ENCODE measurements at places on chromosomes 13 and 19.

- no peak for DNase-seq
Measured at GRCh38 chr19:56601375-56601774, 6.3 kb downstream of the ZNF71 start.

DNA sequence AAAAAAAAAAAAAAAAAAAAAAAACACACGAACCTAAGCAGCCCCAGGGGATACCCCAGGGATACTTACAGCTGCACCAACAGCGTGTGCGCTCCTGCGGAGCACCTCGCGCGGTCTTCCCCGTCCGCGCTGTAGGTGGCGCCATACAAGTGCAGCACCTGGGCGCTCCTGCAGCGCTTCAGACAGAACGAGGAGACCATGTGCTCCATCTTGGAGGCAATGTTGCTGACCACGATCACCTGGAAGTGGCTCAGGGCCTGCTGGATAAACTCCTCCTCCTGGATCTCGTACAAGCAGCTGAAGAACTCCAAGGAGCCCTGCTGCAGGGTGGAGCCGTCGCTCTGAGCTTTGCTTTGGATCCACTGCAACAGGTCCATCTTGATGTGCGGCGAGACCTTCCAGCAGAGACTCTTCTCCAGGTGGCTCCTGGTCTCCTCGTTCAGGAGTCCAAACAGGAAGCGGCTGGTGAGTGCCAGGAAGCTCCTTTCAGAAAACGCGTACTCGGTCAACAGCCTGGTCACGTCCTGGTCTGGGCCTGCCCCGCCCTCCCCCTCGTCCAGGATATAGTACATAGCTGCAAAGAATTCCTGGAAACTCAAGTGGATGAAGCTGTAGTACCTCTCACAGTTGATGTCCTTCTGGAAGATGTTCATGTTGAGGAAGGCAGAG, 14.5 kb downstream of the NLRP12 start:
- no peak for DNase-seq

DNA sequence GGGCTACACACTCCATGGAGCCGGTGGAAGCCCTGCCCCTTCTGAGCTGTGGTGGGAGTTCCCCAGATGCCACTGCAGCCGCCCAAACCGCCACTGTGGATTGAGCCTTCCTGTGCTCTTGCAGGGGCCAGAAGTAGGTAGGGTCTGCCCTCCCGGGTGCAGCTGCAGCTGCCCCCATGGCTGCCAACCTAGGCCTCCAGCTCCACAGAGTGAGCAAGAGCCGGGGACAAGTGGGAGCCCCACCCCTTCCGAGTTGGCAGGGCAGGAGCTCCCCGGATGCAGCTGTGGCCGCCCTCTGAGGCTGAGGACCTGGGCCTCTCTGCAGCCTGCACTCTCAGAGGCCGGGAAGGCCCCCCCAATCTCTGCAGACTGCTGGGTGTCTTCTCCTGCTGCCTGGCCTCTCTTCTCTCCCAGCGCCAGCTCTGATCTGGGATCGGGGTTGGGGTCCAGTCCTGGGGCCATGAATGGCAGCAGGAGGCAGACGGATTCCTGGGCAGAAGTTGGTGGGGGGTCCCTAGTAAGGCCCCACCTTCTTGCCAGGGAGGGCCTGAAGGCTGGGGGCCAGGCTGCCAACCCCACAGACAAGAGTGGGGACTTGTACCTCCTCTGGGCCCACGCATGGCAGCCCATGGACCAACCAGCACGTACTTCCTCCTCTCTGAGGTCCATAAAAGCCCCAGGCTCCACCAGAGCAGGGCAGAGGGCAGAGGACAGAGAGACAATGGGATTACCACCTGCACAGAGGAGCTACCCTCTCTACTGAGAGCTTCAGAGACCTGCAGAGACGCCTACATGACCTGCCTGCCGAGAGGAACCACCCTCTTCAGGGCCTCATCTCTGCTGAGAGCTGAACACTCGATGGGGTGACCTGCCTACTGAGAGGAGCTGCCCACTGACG, 28.9 kb downstream of the AP2S1 start:
- peak; percentile 53 for DNase-seq

GRCh38 chr13:43776501-43777079, 10.2 kb downstream of the ENOX1 start:
- DNase-seq: no peak

GRCh38 chr19:41682437-41682836, 5.6 kb downstream of the CEACAM7 start:
- DNase-seq: no peak

GRCh38 chr19:14361824-14362223, 19.4 kb upstream of the ADGRE5 start:
- peak; percentile 73 for DNase-seq

DNA sequence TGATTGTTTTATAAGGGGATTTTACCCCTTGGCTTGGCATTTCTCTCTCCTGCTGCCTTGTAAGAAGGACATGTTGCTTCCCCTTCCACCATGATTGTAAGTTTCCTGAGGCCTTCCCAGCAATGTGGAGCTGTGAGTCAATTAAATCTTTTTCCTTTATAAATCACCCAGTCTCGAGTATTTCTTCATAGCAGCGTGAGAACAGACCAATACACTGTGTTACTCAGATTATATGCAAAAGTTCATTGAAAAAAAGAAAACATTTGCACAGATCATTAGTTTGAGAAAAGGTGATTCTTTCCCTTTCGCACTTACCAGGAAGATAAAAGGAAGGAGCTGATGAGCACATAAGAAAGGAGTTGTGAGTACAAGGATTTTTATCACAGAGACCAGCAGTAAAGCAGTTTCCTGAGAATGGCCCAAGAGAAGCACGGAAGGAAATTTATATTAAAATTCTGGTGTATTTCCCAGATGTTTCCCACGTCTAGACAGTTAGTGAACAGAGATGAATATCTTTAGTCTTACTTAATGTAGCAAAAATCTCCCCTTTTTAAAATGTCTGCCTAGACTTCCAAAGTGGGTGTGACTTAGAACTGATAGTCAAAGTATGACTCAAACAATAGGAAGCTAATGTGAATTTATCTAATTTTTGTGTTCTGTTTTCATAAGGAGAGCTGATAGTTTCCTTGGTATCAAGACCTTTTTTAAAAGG, 431.8 kb upstream of the SGCG start:
- no peak for DNase-seq

- DNase-seq: no peak
Measured at GRCh38 chr13:44188257-44188656, 185.4 kb upstream of the SERP2 start.

- no peak for DNase-seq
Measured at GRCh38 chr13:41597348-41598041, 140.1 kb downstream of the RGCC start.

- DNase-seq: no peak
Measured at GRCh38 chr19:35332817-35333216, 3.8 kb downstream of the CD22 start.

DNA sequence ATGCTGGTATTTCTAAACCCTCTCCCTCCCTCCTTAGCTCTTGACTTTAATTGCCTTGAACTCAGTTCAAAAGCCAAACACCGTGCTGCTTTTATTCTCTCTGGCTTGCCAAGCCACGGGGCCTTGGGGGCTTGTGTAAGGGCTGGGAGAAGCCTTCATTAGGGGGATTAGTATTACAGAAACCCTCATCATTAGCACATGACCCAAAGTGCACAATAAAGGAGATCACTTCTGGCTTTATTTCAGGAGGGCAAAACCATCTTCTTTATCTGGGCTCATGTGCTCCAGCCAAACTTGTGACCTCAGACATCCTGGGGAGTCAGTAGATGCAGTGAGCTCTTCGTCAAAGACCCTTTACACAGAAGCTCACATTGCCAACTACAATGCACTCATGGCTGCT, at the start of gene DCT:
DCT (minus strand) TSS at position 67 of the 400 bp plus-strand sequence. CDS start 427 bp downstream, outside the sequence.
- DNase-seq: no peak

DNA sequence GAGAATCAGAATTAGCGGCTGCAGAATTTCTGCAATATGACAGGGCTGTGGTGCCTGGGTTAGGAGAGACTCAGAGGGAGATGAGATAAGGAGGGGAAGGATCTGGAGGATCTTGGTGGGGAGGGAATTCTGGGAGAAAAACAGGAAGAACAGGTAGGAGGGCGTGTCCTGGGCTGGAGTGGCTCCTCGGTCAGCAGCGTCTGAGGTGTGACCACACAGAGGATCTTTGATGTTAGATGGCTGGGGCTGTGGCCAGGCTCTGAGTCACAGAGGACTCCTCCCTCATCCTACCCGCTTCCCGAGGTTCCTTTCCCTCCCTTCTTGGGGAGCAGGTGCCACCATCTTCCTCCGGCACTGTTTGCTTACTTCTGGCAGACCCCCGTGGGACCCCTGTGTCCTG, 6.4 kb upstream of the KLK6 start:
- no peak for DNase-seq

DNA sequence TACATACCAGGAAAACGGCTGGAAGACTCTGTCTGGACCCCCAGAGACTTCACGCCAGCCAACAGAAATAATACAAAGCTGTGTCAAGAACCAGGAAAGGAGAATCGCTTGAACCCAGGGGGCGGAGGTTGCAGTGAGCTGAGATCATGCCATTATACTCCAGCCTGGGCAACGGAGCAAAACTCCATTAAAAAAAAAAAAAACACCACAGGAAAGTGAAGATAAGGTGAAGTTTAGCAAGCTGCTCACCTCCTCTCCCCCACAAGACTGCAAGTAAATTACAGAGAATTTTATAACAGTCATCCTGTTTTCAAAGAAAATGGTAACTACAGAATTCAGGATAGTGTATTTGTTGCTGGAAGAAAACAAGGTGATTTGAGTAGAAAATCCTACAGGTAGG, 984 bp upstream of the OR7G1 start:
- DNase-seq: no peak

DNA sequence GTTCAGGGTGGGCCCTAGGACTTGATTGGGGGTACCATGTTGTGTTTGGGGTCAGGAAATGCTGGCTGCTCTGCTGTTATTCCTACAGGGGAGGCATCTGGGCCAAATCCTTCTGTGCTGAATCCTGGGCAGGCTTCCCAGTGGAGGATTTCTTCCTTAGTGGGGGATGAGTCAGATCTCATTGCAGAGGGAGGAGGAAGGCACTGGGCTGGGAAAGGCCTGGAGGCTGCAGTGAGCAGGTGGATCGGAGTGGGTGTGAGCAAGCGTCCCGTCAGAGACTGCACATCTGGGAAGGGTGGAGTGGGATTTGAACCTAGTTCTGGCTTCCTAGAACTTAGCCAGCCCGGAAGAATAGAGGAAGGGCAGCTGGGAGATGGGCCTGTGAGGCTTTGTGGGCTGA, 11.5 kb downstream of the CCDC124 start:
- DNase-seq: no peak

GRCh38 chr19:56085571-56086275, 35.4 kb downstream of the ZNF787 start:
- DNase-seq: no peak

DNA sequence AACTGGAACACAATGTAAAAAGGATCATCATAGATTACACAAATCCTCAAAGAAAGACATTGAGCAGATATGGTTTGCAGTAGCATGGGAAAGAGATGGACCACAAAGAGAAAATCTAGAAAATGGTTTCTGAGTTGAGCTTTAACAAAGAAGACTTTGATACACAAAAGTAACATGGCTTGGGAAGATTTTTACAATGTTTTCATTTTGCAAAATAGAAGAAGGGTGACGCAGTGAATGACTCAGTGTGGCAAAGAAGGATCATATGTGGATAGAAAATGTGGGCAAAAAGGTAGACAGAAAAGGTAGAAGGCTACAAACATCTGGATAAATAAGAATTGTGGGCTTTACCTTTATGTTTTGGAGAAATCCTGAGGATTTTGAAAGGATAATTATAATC, 1220.5 kb downstream of the PCDH17 start:
- no peak for DNase-seq

DNA sequence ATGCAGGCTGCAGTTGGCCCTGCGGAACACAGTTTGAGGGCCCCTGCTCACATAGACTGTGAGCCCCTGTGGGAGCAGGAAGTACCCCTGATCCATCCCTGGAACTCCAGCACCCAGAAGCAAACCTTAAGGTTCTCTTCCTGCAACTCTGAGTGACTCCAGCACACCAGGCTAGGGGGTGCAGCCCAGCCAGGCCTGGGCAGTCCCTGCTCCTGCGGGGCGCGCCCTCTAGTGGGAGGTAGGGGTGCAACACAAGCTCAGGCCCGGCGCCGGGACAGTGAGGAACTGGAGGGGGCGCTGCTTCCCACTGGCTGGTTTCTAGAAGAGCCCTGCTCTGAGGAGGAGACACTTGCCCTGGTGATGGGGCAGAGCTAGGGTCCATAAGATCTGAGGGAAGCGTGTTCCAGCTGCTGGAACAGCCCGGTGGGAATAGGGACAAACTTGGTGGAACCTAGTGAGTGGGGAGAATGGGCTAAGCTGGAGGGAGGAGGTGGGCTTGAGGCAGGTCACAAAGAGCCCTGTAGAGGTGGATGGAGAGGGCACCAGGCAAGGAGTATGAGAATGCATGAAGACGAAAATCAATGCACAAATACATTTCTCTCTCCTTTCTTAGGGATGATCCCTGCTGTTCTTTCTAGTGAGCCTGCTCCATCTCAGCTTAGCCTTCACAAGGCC, 5.0 kb downstream of the ZSCAN5A start:
- peak; percentile 62 for DNase-seq

- no peak for DNase-seq
Measured at GRCh38 chr13:84497613-84498012, 615.3 kb upstream of the SLITRK1 start.

- DNase-seq: no peak
Measured at GRCh38 chr13:111326621-111326965, 6.2 kb downstream of the TEX29 start.

DNA sequence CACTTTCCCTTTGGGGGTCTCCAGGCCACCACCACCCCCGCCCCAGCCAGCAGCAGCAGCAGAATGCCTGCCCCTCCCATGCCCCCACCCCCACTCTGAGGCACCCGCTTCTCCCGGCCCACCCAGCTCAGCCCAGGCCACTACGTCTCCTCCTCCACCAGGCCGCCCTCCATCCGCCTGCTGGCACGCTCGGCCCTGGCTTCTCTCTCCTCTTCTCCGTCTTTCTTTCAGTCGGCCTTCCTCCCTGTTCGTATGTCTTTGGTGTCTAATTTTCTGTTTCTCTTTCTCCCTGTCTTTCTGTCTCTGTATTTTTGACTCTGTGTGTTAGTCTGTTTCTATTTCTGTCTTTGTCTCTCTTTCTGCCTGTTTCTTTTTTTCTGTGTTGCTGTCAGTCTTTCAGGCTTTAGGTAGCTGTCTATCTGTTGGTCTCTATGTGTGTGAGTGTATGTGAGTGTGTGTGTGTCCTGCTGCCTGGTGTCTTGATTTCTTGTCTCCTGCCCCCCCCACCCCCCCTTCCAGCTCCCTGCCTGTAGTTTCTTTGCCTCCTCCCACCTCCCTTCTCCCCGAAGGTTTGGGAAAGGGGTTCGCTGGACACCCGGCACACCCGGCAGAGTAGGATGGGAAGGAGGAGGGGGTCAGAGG, at the start of gene LGI4:
LGI4 (minus strand) TSS at position 459 of the 642 bp plus-strand sequence; CDS start at position 80, 379 bp downstream.
- DNase-seq: no peak

DNA sequence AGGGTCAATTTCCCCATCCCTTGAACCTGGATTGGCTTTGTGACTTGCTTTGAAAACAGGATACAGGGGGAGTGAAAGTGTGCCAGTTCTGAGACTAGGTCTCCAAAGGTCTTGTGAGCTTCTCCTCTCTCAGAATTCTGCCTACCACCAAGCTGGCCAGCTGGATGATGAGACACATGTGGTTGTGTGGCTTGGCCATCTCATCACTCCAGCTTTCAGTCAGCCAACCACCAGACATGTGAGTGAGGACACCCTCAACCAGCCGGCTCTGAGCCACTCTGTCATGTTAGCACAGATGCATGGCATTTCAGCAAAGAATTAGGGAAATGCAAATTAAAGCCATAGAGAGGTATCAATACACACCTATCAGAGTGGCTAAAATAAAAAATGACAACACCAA, 29.5 kb downstream of the ENOX1 start:
- DNase-seq: no peak

Measured in naive thymus-derived CD8-positive, alpha-beta T cell (primary cell).